CMK (cell line): ENCODE measurements at places on chromosomes 16 and 17.

- no peak for DNase-seq
Measured at GRCh38 chr16:89051521-89052166, 42.0 kb upstream of the ACSF3 start.

GRCh38 chr17:67784364-67785121 lies 40.8 kb upstream of the BPTF start:
- DNase-seq: peak; percentile 82

DNA sequence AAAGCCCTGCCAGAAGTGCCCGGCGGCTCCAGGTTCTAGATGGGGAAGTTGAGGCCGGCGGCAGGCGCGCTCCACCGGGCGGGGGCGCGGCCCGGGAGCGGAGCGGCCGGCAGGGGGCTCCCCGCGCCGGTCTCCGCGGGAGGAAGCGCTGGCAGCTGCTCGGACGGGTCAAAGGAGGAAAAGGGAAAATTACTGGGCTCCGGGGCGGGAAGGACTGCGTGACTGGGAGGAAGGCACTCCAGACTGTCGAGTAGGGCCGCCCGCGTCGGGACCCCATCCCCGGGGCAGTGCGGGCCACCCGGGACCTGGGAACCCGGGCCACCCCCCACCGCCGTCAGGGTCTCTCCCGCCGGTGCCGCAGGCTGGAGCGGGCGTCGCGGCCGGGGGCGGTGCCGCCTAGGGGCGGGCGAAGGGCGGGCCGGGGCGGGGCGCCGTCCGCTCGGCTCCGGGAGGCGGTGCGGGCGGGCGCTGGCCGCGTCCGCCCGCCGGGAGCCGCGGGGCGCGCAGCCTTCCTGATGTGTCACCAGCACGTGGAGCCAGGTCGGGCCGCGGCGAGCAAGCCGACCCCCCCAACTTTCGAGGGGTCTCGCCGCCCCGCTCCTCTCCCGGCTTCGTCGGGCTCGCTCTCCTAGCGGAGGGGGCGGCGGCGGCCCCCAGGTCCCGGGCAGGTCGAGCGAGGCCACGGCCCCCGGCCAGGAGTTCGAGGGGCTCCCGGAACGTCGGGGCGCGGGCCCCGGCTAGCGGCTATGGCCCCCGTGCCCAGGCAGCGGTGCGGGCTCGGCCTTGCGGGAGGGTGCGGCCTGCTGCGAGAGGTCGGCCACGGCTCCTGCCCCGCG lies 167.5 kb downstream of the RAB11FIP4 start:
- peak; percentile 29 for DNase-seq

- no peak for DNase-seq
Measured at GRCh38 chr16:80015566-80015965, 415.0 kb upstream of the MAF start.

DNA sequence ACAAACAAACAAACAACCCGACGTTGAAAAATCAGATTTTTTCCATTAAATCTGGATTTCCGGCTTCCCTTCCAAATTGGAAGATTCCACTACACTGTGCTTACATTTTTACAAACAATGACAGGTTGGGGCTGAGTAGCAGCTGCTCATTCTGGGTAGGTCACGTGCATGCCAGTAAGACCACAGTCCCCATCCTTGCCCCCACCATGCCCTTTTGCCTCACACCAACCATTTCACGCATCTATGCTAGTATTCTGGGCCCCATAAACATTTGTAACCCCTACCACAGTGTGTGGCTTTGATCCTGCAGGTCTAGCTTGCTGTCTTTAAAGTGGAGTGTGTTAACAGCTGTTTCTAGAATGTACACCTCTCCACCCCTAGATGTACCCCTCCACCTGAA lies 366.1 kb downstream of the XYLT1 start:
- no peak for DNase-seq

- DNase-seq: no peak
Measured at GRCh38 chr16:25916037-25916436, 224.3 kb downstream of the HS3ST4 start.

DNA sequence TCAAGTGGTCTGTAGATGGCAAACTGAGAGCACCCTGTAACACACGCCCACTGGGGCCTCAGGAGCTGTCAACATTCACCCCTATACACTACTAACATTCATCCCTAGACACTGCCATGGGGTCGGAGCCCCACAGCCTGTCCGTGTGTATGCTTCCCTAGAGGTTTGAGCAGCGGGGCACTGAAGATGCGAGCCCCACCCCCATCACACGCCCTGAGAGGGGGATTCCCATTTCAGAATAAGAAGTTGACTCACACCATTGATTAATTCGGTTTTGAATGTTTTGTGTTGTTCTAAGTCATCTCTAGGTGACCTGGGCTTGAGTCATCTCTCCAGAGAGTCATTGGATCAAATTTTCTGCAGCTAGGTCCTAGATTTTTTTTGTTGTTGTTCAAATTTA lies 37.3 kb upstream of the MMD start:
- DNase-seq: no peak

DNA sequence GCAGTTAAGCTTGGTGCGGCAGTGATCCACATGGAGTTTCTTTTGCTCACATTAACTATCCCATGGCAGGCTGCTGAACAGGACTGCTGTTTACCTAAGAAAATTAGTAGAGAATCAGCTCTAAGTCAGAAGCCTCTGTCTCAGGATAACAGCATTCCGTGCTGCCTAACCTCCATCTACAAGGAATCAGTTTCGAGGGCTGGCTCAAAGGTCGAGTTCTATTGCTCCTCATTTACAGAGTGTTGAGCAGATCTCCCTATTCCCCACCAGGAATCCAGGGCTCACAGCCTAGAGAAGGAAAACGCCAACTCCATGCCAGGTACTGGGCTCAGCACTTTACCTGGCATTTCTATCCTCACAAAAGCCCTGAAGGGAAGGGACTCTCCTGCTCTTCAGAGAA lies 9.9 kb downstream of the GINS2 start:
- DNase-seq: no peak

GRCh38 chr17:15966183-15966878 lies 21.4 kb downstream of the ADORA2B start:
- no peak for DNase-seq

- no peak for DNase-seq
Measured at GRCh38 chr17:67570797-67571196, 146.9 kb upstream of the NOL11 start.

DNA sequence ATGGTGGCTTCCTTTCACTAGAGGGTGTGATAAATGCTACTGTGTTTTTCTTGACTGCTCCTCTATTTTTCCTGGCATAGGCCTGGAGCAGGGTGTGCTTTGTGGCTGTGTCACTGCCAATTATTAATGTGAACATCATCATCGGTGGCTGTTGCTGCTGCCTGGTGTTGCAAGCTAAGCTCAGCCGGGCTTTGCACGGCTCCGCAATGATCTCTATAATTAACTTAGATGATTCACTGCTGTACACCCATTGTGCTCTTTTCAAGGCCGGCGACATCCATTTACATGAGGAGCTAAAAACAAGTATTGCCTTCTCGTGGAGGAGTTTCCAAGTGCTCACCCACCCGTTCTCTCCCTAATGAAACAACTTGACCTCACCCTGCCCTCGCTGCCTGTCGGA lies 160.1 kb upstream of the IRX3 start:
- no peak for DNase-seq

DNA sequence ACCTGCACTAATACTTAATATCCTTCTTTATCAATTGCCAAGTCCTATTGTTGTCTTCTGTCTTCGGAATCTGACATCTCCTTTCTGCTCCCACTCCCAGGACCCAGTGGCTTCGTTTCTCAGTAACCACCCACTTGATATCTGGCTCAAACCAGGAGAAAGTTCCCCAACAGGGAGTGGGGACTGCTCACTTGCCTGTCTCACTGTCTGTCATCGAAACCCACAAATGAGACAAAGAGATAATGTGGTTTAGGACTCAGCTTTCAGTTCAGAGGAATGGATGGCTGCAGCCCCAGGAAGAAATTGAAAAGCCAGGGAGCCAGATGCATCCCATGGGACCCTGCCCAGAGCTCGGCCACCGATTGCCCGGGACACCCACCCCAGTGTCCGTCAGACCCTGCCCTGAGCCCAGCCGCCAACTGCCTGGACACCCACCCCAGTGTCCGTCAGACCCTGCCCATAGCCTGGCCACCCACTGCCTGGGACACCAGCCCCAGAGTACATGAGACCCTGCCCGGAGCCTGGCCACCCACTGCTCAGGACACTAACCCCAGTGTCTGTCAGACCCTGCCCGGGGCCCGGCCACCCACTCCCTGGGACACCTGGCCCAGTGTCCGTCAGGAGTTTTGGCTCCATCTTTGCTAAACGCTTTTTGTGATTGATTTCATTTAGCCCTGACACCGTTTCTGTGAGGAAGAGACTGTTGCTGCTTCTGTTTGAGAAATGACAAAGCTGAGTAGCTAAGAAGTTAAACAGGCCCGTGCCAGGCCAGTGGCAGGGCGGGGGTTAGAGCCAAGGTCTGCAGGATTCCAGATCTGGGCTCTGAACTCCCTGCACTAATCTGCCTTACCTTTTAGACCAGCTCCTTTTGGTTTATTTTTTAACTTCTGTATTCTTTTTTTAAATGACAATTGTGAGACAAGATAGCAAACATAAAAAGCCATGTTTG lies 251.4 kb downstream of the PHKB start:
- DNase-seq: no peak

- DNase-seq: no peak
Measured at GRCh38 chr17:3904501-3904900, 11.6 kb upstream of the CAMKK1 start.

DNA sequence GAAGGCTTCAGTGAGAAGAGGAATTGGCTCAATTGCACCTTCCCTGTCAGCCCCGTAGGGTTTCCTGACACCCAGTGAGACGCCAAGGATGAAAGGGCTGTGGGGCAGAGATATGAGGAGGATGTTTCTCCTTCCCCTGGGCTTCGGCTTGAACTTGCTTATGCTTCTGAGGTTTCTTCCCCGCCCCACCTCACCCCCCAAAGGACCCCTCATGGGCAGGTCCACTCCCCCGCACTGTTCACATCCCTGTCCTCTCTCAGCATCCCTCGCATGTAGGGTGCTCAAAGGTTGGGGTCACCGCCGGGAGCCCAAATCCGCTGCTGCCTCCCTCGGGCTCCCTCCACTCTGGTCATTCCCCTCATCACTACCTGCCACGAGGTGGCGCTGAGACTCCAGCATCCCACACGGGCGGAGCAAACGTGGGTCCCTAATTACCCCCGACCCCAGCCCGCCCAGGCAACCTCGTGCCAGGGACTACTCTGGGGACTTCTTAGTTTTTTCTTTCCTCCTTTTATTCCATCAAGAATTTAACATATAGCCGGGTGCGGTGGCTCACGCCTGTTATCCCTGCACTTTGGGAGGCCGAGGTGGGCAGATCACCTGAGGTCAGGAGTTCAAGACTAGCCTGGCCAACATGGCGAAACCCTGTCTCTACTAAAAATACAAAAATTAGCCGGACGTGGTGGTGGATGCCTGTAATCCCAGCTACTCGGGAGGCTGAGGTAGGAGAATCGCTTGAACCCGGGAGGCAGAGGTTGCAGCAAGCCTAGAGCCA lies 3.3 kb upstream of the TRARG1 start:
- no peak for DNase-seq

- no peak for DNase-seq
Measured at GRCh38 chr17:37026531-37026869, 77.7 kb downstream of the AATF start.

DNA sequence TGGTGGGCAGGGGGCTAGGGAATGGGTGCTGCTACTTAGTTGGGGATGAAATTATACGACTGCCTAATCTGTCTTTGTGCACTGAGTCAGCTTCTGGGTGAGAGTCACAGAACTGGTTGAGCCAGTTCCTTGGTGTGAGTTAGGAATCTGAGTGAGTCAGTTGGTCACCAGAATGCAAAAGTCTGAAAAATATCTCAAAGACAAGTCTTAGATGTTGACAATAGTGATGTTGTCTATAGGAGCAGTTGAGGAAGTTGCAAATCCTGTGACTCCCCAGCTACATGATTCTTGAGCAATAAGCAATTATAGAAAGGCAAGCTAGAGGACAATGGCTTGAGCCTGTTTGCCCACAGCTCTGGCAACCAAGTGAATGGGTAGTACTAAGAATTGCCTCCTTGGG lies 399.2 kb downstream of the CNTNAP4 start:
- DNase-seq: no peak

- no peak for DNase-seq
Measured at GRCh38 chr17:78884148-78884825, 18.7 kb downstream of the CEP295NL start.

- no peak for DNase-seq
Measured at GRCh38 chr16:2199095-2199494, 2.7 kb upstream of the CASKIN1 start.

DNA sequence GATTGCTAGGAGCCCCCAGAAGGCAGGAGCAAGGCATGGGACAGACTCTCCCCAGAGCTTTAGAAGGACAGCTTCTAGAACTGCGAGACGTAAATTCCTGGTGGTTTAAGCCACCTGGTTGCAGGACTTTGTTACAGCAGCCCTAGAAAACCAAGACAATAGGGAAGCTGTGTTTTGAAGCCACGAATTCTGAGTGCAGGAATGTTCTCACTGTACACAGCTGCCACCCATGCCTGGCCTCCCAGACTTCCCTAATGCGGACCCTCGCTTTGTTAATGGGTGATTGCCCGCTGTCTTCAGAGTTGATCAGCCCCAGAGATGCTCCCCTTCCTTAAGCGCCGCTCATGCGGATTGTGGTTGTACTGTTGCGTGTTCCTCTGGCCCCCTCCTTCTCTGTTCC lies 177.1 kb downstream of the MSI2 start:
- DNase-seq: no peak

- DNase-seq: peak; percentile 55
Measured at GRCh38 chr16:10868596-10869469, 8.2 kb upstream of the CIITA start.

DNA sequence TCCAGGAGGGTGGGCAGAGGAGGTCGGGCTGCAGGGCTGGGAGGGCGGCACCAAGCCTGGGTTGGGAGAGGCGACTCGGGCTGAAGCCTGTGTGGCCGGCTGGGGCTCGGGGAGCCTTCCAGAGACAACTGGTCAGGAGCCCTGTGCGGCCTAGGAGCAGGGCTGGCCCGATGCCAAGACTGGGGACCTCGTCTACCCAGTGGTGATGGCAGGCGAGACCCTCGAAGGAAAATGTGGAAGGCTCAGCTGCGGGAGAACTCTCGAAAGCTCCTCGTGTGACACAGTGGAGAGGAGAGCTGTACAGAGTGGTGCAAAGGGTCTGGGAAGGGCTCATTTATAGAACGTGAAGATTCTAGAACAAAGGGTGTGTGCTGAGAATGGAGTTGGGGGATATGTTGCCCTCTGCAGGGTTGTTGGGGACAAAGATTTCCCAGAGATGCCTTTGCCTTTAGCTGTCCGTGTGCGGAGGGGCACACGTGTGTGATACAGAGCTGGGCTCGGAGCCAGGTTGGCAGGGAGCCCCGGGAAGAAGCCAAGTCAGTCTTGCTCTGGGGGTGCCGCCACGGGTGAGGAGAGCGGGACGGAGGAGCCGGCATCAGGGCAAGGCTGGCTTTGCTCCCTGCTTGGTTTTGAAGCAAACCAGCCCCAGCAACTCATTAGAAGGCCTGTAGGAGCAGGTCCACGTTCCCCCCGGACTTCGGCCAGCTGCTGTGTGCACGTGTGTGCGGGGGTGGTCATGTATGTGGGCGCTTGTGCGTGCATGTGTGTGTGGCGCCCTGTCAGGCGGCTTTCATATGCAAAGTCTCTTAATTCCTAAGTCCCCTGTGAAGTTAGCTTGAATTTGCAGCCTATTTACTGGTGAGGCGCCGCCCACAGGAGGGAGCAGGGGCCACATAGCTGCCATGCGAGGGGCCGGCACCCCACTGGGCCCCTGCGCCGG lies 132.4 kb upstream of the CHMP6 start:
- no peak for DNase-seq

- no peak for DNase-seq
Measured at GRCh38 chr16:87263418-87264052, 53.7 kb downstream of the C16orf95 start.
